ENCODE measurements at places on chromosomes 16 and 17. TPM values are rescaled to one million over a fixed set of nuclear protein-coding genes. Genes with fewer than 3 reads are reported as not detected.

GRCh38 chr17:39485555-39485954 is 24.3 kb downstream of the CDK12 start:
- no peaks in the 10 kb centered on the region for H3K27me3 ChIP-seq
- no peaks in the 10 kb centered on the region for H3K4me1 ChIP-seq
- H3K4me3 ChIP-seq = no peak overlapping the region
- no peak overlapping the region for H3K27ac ChIP-seq
- H3K36me3 ChIP-seq = peaks cover 2% of the 10 kb centered on the region
- no peak for DNase-seq

- peak; percentile 67 for DNase-seq
- no peaks in the 10 kb centered on the region for H3K36me3 ChIP-seq
- peak overlapping the region; percentile 3 for H3K4me3 ChIP-seq
- no peaks in the 10 kb centered on the region for H3K27me3 ChIP-seq
- H3K27ac ChIP-seq = no peak overlapping the region
Measured at GRCh38 chr17:1947229-1947742, 77.8 kb downstream of the RTN4RL1 start.

- peaks cover 33% of the 10 kb centered on the region for H3K36me3 ChIP-seq
- DNase-seq = no peak
- no peak overlapping the region for H3K4me3 ChIP-seq
- H3K4me1 ChIP-seq = peaks cover 5% of the 10 kb centered on the region
Measured at GRCh38 chr16:363766-364490, 6.4 kb downstream of the MRPL28 start.

KRT17 gene
- polyA plus RNA-seq = not detected

GRCh38 chr17:10420811-10421210 is 939 bp downstream of the MYH8 start:
- DNase-seq = no peak
- H3K27me3 ChIP-seq = no peaks in the 10 kb centered on the region
- no peak overlapping the region for H3K4me3 ChIP-seq
- H3K4me1 ChIP-seq = no peaks in the 10 kb centered on the region
- H3K27ac ChIP-seq = no peak overlapping the region
- H3K36me3 ChIP-seq = no peaks in the 10 kb centered on the region

GRCh38 chr17:79583475-79583874 is 27.4 kb downstream of the RBFOX3 start:
- no peak overlapping the region for H3K27ac ChIP-seq
- no peaks in the 10 kb centered on the region for H3K4me1 ChIP-seq
- DNase-seq = no peak
- peaks cover 3% of the 10 kb centered on the region for H3K27me3 ChIP-seq
- H3K36me3 ChIP-seq = no peaks in the 10 kb centered on the region

- H3K27me3 ChIP-seq = no peaks in the 10 kb centered on the region
- H3K4me1 ChIP-seq = peaks cover 3% of the 10 kb centered on the region
- DNase-seq = peak; percentile 85
Measured at GRCh38 chr16:67546761-67547422, 15.4 kb upstream of the CTCF start.

- H3K36me3 ChIP-seq = peaks cover 14% of the 10 kb centered on the region
- H3K4me1 ChIP-seq = peaks cover 13% of the 10 kb centered on the region
- no peaks in the 10 kb centered on the region for H3K27me3 ChIP-seq
- peak overlapping the region; percentile 88 for H3K27ac ChIP-seq
Measured at GRCh38 chr17:4998027-4998731, 429 bp downstream of the KIF1C start.

HOXB13 gene
- not detected for polyA plus RNA-seq

DNA sequence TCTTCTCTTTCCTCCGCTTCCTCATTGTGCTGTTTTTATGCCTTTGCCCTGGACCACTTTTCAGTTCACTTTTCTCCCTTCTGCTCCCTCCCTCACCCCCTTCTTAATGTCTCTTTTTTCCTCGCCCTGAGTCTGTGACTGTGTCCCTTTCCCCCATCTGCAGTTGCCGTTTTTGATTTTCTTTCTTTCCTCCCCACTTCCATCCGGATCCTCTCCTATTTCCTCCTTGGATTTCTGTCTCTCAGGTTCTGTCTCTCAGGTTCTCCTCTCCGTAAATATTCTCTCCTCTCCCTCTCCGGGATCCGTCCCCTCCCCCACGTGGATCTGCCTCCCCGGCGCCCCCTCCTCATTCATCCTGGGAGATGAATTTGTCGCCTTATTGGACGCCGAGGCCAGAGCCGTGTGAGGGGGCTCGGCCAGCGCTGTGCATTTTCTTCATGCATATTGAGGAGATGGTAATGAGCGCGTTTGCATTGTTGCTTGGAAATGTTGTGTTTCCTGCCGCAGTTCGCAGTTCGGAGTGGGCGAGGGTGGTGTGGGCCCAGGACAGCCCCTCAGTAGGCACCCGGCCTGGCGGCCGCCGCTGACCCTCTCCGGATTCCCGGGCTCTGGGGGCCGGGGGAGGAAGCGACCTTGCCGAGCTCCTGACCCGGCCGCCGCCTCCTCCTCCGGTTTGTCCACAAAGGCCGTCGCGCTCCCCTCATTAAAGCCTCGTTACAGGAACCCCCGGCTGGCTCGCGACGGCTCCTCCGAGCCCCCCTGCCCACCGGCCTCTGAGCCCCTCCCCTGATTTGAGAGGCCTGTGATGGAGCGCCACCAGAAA is 4.5 kb upstream of the IRX3 start:
- H3K4me1 ChIP-seq = peaks cover 1% of the 10 kb centered on the region
- H3K27ac ChIP-seq = no peak overlapping the region
- H3K36me3 ChIP-seq = no peaks in the 10 kb centered on the region

RAMP2 gene
- polyA plus RNA-seq = 1.1 TPM

GRCh38 chr16:13178318-13178717 is 276.9 kb downstream of the SHISA9 start:
- DNase-seq = no peak
- no peak overlapping the region for H3K4me3 ChIP-seq
- H3K27me3 ChIP-seq = no peaks in the 10 kb centered on the region
- no peaks in the 10 kb centered on the region for H3K4me1 ChIP-seq

- no peaks in the 10 kb centered on the region for H3K4me1 ChIP-seq
- no peaks in the 10 kb centered on the region for H3K27me3 ChIP-seq
- no peak overlapping the region for H3K27ac ChIP-seq
- no peak for DNase-seq
- no peak overlapping the region for H3K4me3 ChIP-seq
Measured at GRCh38 chr16:49010396-49010795, 271.2 kb downstream of the CBLN1 start.

PTGES3L gene
- polyA plus RNA-seq = 2.0 TPM

DNA sequence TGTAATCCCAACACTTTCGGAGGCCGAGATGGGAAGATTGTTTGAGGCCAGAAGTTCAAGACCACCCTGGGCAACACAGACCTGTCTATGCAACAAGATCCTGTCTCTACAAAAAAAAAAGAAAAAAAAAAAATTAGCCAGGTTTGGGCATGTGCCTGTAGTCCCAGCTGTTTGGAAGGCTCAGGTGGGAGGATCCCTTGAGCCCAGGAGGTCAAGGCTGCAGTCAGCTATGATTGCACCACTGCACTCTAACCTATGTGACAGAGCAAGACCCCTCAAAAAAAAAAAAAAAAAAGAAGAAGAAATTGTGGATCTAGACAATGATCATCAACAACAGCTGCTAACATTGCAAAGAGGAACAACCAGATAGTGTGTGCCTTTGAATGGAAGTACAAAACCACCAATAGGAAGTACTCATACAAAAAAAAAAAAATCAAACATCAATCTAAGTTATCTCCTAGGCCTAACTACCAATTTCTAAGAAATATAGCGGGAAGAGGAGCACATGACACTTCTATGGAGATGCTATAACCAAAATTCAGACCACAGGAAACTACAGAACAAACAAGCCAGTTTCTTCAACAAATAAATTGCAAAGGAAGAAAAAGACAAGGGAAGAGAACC is 258.7 kb downstream of the MRTFB start:
- no peaks in the 10 kb centered on the region for H3K4me1 ChIP-seq
- H3K27me3 ChIP-seq = peaks cover 2% of the 10 kb centered on the region
- DNase-seq = no peak
- H3K4me3 ChIP-seq = no peak overlapping the region

MYADML2 gene
- polyA plus RNA-seq = 0.03 TPM

GRCh38 chr17:48571826-48572417 is 6.2 kb downstream of the HOXB4 start:
- no peaks in the 10 kb centered on the region for H3K36me3 ChIP-seq
- no peak for DNase-seq
- peaks cover 4% of the 10 kb centered on the region for H3K27me3 ChIP-seq
- no peak overlapping the region for H3K4me3 ChIP-seq

DNA sequence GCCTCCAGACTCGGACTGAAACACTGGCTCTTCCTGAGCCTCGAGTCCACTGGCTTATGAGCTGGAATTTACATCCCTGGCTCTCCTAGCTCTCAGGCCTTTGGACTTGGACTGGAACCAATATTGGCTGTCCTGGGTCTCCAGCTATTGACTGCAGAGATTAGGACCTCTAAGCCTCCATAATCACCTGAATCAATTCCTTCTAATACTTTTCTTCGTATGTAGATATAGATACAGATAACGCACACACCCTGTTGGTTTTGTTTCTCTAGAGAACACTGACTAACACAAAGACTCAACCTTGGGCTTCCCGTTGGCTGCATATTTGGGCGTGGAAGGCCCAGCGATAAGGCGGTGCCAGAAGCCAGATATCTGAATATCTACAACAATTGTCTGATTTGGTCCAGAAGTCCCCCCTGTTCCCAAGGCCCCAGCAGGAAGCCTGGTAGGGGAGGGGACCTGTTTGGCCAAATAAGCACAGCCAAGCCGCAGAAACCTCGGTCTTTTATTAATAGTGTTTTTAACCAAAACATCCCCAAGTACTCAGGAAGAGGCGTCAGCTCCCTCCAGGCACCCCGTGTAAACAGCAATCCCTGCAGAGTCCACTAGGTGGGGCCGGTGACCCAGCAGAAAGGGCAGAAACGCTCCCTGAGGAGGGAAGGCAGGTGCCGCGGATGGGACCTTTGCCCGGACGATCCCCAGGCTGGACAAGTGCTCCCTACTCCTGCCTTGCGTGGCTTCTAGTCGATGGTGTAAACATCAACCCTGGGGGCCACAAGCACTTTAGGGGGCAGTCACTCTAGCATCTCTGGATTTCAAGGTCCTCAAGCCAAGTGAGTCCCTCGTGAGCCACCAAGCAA is 57.0 kb downstream of the ABR start:
- DNase-seq = peak; percentile 92
- H3K36me3 ChIP-seq = no peaks in the 10 kb centered on the region
- peaks cover 3% of the 10 kb centered on the region for H3K27me3 ChIP-seq
- H3K4me1 ChIP-seq = peaks cover 20% of the 10 kb centered on the region

DNA sequence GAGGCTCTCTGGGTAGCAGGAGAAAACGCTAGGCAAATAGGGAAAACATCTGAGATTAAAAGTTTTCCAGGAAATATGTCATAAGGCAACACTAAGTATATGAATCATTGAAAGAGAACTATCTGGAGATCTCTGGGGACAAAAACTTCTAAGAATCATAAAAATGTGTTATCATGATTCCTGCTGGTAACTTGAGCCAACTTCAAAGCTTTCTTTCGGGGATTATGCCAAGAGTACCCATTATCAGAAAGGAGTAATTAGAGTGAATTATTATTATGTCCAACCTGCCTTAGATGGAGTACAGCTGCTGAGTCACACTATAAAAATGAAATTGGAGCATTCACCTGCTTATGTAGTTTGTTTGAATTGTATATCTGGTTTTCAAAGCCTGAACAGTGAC is 488.5 kb upstream of the SOX9 start:
- no peak overlapping the region for H3K27ac ChIP-seq
- H3K4me3 ChIP-seq = no peak overlapping the region
- no peaks in the 10 kb centered on the region for H3K4me1 ChIP-seq

GRCh38 chr16:28237754-28238357 is 26.1 kb upstream of the XPO6 start:
- H3K4me1 ChIP-seq = no peaks in the 10 kb centered on the region
- no peak overlapping the region for H3K27ac ChIP-seq
- no peaks in the 10 kb centered on the region for H3K36me3 ChIP-seq
- no peak overlapping the region for H3K4me3 ChIP-seq
- no peak for DNase-seq
- H3K27me3 ChIP-seq = no peaks in the 10 kb centered on the region

DNA sequence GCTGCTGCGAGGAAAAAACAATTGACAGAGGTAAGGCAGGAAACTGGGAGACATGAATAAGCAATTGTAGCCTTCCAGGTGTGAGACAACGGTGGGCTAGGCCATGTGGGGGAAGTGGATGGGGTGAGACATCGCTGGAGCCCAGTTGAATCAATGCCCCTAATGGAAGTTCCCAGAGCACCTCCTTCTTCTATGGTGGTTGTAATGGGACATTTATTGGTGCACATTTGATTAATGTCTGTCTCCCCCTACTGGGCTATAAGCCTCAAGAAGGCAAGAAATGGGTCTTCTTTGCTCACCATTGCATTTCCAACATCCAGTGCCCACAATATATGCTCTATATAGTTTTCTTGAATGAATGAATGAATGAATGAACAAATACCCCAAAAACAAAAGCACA is 22.7 kb upstream of the CD300E start:
- no peaks in the 10 kb centered on the region for H3K27me3 ChIP-seq
- no peaks in the 10 kb centered on the region for H3K4me1 ChIP-seq
- peak; percentile 5 for DNase-seq
- no peak overlapping the region for H3K27ac ChIP-seq

CCL23 gene
- not detected for polyA plus RNA-seq

DNA sequence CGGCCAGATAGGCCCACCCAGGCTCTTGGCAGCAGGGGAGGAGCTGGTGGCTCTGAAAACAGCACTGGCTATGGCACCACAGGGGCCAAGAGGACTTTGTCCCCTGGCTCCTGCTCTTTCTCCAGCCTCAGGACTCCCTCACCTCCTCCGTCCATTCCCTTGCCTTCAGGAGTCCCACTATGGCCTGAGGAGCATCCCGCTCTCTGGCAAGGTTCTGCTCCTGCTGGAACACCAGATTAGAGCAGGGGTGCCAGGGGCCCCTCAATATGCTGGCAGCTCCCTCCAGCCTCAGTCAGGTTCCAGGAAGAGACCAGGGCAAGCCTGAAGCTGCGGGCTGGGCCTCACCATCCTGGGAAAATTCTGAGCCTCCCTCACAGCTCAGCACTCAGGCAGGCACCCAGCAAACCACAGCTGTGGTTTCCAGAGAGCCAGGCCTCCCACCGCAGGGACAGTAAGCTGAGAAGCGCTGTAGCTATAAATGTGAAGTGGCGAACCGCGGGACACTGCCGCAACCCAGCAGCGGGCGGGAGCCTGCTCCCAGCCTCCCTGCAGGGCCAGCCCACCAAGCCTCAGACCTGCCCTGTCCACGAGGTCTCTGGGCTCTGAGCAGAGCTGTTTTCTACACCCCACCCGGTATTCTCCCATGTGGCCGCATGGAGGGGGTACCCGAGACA is 25.7 kb downstream of the C17orf100 start:
- no peaks in the 10 kb centered on the region for H3K36me3 ChIP-seq
- H3K4me3 ChIP-seq = no peak overlapping the region
- H3K27ac ChIP-seq = no peak overlapping the region
- DNase-seq = no peak
- no peaks in the 10 kb centered on the region for H3K4me1 ChIP-seq

Measured in small intestine (tissue), 16 donors.